ENCODE measurements at places on chromosomes 1 and 21.

GRCh38 chr1:244319283-244320132 is 132.2 kb downstream of the ADSS2 start:
- no peak for DNase-seq

- DNase-seq, result peak; percentile 3
These were observed 326.7 kb downstream of the PAPPA2 start for GRCh38 chr1:176789571-176790090.

DNA sequence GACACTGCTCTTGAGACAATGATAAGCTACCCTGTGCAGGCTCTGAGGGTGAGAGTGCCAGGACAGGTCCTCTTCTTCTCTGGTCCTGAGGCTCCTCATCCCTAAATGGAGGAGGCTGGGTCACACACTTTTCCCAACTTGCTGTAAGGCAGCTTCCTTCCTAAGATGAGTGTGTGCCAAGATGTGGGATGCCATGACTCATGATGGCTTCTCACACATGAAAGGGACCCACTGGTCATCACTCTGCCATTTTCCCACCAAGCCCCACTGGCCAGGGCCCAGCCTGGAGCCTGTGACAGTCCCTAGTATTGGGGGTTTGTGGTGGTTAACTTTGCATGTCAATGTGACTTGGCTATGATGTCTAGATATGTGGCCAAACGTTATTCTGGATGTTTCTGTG is 54.4 kb downstream of the CNIH3 start:
- no peak for DNase-seq

- DNase-seq, result peak; percentile 98
These were observed 69.6 kb downstream of the LHX4 start for GRCh38 chr1:180299479-180300221.

- DNase-seq, result no peak
These were observed 75.6 kb upstream of the KAZN start for GRCh38 chr1:14522926-14523241.

DNA sequence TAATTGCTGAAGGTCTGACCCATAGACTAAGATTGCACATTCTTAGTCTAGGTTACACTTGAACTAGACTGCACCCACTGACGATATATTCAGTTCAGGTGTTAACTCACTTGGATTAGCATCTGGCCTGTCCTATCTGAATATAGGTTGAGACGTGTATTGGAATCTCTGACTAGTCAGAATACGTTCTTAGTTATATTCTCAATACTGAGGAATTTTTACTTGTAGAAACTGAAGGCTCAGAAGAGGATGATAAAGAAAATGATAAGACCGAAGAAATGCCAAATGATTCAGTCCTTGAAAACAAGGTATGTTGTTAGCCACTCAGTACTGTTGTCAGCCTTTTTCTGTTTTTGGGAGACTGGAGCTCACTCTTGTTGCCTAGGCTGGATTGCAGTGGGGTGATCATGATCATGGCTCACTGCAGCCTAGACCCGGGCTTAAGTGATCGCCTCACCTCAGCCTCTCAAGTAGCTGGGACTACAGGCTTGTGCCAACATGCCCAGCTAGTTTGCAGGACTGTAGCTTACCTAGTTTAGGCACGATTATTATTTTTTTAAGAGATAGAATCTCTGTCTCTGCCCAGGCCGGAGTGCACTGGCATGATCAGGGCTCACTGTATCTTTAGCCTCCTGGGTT is 10.8 kb downstream of the CCDC17 start:
- no peak for DNase-seq

GRCh38 chr1:22044690-22045420 is 7.7 kb upstream of the CDC42 start:
- peak; percentile 72 for DNase-seq

GRCh38 chr1:228825840-228826484 is 90.7 kb downstream of the RHOU start:
- no peak for DNase-seq

DNA sequence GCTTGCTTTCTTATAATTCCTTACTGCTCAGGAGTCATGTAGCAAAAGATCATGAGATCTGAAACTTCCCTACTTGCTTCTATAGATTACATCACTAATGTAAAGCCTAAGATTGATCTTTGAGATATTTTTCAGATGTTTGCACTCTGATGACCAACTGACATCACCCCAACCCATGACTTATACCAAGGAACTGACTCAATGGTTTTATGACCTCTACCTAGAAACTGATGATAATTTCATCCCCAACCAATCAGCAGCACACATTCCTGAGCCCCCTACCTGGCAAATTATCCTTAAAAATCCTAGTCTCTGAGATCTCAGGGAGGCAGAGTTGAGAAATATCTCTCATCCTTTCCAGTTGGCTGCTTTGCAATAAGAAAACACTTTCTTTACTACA is 122.3 kb upstream of the CAMK1G start:
- DNase-seq, result no peak

- no peak for DNase-seq
These were observed 97.3 kb downstream of the USH2A start for GRCh38 chr1:216325946-216326345.

- DNase-seq, result no peak
These were observed 1719.5 kb downstream of the MRPL39 start for GRCh38 chr21:23887725-23888306.

- DNase-seq, result no peak
These were observed 655 bp upstream of the KIRREL1 start for GRCh38 chr1:157992833-157993146.

- DNase-seq, result no peak
These were observed 511.4 kb downstream of the AJAP1 start for GRCh38 chr1:5165762-5166161.

DNA sequence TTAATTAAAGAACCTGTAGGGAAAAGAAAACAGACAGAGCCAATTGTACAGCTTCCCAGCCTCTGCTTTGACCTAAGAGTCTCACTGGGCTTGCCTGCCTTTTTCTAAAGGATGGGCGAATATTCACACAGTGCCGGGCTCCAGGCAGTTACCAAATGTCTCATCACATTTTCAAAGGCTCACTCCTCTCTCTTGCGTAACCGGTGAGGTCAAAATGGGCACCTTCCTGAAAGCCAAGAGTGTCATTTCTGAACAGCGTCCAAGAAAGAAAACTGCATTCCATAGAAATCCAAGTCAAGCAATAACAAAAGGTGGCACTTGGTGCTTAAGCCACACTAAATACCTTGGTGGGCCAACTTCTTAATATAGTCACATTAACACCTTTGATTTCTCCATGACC is 710 bp upstream of the PALMD start:
- DNase-seq, result no peak

GRCh38 chr1:157288006-157288405 is 149.8 kb upstream of the ETV3 start:
- no peak for DNase-seq

- no peak for DNase-seq
These were observed 30.6 kb upstream of the LRRC3 start for GRCh38 chr21:44424608-44425306.

- DNase-seq, result no peak
These were observed 49.3 kb downstream of the KCNAB2 start for GRCh38 chr1:6094801-6095505.

GRCh38 chr1:19690342-19690741 is 25.7 kb downstream of the HTR6 start:
- DNase-seq, result no peak

GRCh38 chr1:36446271-36446670 is 4.0 kb downstream of the OSCP1 start:
- peak; percentile 76 for DNase-seq

GRCh38 chr1:38015978-38016725 is 3.6 kb downstream of the UTP11 start:
- DNase-seq, result no peak

GRCh38 chr1:65001231-65001792 is 35.0 kb upstream of the JAK1 start:
- no peak for DNase-seq

- DNase-seq, result no peak
These were observed 226.5 kb downstream of the HMCN1 start for GRCh38 chr1:185960422-185961321.

GRCh38 chr1:12342401-12343003 is 112.7 kb downstream of the VPS13D start:
- DNase-seq, result no peak

GRCh38 chr1:25565626-25566025 is 22.2 kb downstream of the LDLRAP1 start:
- DNase-seq, result no peak

DNA sequence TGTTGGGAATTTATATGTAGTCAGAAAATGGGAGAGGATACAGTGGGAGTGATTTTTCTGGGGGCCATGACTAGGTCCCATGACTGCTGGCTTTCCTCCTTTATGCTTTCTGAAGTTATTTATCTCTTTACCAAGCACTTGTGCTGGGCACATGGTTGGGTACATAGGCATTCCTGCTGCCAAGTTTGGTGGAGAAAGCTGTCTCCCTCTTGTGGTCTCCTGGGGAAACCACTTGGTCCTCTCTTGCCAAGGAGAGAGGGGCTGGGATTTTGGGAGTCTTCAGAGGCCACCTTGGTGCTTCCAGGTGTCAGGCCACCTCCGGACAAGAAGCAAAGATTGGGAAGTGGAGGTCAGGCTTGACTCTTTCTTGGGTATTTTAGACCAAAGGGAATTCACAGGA is 120.2 kb upstream of the KCNE2 start:
- DNase-seq, result peak; percentile 5

DNA sequence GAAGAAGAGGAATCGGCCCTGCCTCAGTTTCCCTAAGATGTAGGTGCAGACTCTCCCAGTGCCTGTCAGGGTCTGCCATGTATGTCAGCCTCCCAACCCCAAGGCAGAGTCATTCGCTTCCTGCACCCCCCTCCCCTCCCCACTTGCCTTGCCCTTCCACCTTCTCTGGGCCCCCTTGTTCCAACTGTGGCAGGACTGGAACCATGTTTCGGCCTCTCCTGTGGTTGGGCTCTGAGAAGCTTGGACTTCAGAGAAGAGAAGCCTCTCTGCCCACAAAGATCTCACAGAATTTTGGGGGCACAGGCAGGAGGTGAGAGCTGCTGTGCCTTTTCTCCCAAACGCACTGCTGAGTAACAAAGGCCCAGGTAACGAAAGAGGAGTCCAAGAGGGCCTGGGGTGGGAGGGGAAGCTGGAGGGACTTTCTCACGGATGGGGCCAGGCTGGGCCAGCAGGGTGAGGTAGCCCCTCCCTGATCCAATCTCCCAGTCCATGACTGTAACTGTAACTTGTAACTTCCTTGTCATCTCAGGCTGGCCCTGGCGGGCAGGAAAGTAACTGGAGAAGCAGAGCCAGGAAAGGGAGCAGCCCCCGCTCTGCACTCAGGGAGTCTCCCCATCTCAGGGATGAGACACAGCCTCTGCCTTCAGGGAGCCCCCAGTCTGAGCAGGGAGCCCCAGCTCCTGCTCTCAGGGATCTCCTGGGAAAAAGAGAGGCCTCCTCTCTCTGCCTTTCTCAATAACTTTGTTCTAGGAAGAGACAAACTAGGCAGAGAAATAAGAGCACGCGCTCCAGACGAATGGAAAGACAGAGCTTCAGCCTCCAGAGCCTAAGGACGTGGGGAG is 11.3 kb downstream of the CRABP2 start:
- DNase-seq, result no peak
